ENCODE measurements at places on chromosomes 1 and 21.

- no peak for DNase-seq
Measured at GRCh38 chr21:36904093-36904666, 62.3 kb downstream of the HLCS start.

DNA sequence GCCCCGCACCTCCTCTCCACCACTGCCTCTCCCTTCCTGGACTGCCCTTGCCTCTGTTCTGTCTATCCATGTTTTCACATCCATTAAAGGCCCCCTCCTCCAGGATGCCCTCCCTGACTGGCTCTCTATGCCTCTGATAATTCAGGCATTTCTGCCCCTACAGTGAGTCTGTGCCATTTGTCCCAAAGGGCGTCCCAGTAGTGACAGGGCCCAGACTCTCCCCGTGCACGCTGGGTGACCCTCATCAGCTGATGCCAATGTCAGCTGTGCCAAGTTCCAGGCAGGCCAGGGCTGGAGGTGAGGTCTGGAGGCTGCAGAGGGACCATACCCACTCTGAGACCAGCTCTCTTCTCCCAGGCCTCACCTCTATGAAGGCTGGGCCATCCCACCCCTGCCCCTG, 3.2 kb upstream of the PLEKHG5 start:
- DNase-seq: no peak

GRCh38 chr1:192907545-192908243, 98.9 kb downstream of the RGS2 start:
- peak; percentile 3 for DNase-seq

- DNase-seq: no peak
Measured at GRCh38 chr1:162310337-162310736, 66.3 kb downstream of the SPATA46 start.

DNA sequence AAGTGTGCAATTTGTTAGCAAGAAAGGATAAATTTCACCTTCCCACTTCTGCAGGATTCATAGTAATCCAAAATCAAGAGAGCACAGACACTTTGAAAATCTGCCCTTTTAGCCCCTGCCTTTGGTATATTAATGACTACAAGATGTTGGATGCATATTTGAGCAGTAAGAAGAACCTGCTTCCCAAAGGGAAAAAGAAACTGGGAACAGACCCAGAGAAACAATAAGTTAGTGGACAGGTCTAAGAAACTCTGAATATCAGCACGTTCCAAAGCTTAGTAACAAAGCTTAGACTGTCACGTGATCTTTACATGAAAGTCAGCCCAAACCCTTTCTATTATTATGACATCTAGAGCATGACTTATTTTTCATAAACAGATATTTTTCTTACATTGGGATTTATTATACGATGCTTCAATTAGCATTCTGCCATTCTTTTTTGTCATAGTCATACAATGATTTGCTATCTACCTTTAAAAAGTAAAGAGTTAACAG, 390.9 kb upstream of the ADGRL2 start:
- no peak for DNase-seq

GRCh38 chr1:197199923-197200271, 53.4 kb upstream of the ASPM start:
- DNase-seq: no peak

DNA sequence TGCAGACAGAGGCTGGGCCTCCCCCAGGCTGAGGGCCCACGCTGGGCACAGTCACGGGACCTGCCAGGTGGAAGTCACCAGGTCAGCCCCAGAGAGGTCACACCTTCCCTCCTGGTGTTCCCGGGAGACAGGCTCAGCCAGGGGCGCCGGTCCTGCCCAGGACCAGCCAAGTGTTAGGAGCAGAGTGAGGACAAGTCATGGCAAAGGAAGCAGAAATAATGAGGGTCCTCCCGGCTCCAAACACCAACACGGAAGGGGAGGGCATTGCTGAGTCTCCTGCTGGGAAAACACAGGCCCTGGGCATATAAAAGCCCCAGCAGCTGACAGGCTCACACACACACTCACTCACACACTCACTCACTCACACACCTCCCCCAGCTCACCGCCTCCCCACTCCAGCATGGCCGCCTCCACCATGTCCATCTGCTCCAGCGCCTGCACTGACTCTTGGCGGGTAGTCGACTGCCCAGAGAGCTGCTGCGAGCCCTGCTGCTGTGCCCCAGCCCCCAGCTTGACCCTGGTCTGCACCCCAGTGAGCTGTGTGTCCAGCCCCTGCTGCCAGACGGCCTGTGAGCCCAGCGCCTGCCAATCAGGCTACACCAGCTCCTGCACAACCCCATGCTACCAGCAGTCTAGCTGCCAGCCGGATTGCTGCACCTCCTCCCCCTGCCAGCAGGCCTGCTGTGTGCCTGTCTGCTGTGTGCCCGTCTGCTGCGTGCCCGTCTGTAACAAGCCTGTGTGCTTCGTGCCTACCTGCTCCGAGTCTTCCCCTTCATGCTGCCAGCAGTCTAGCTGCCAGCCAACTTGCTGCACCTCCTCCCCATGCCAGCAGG, at the start of gene KRTAP10-10:
Gene KRTAP10-10 (plus strand): TSS at position 339 of the 833 bp plus-strand sequence. CDS start 62 bp downstream, at position 401.
- DNase-seq: no peak

GRCh38 chr1:84693005-84693404, 2.7 kb upstream of the SSX2IP start:
- DNase-seq: peak; percentile 47

GRCh38 chr1:2025491-2025981, 6.4 kb downstream of the GABRD start:
- no peak for DNase-seq

DNA sequence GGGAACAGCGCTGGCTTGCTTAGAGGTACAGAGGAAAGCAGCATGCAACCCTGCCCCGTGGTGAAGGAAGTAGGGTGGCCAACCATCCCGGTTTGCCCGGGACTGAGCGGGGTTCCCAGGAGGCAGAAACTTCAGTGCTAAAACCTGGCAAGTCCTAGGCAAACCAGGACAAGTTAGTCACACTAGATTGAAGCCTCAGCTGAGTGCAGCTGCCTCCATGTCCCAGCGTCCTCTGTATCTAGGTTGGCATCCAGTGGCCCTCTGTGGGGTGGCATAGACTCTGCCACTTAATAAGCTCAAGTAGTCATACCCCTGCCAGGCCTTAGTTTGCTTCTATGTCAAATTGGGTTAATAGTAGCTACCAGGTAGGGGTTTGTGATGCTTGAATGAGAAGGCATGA, 67.1 kb downstream of the ATP2B4 start:
- DNase-seq: no peak

DNA sequence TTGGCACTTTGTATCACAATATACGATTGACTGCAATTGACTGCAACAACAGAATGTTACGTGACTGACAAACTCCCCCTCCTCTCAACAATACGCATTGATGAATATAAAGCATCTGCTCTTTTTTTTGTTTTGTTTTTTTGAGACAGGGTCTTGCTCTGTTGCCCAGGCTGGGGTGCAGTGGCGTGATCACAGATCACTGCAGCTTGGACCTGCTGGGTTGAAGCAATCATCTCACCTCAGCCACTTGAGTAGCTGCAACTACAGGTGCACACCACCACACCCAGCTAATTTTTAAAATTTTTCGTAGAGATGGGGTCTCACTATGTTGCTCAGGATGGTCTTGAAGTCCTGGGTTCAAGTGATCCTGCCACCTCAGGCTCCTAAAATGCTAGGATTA, 21.3 kb upstream of the CEP85 start:
- no peak for DNase-seq

- no peak for DNase-seq
Measured at GRCh38 chr1:13731897-13732296, 31.9 kb downstream of the PRDM2 start.

DNA sequence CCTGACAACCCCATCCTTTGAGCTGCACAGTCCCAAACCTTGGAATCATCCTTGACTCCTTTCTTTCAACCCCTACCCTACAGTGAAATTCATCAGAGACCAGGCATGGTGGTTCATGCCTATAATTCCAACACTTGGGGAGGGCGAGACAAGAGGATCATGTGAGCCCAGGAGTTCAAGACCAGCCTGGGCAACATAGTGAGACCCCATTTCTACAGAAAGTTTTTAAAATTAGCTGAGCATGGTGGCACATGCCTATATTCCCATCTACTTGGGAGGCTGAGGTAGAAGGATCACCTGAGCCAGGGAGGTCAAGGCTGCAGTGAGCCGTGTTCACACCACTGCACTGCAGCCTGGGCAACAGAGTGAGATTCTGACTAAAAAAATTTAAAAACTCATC, 34.5 kb downstream of the RERE start:
- no peak for DNase-seq

DNA sequence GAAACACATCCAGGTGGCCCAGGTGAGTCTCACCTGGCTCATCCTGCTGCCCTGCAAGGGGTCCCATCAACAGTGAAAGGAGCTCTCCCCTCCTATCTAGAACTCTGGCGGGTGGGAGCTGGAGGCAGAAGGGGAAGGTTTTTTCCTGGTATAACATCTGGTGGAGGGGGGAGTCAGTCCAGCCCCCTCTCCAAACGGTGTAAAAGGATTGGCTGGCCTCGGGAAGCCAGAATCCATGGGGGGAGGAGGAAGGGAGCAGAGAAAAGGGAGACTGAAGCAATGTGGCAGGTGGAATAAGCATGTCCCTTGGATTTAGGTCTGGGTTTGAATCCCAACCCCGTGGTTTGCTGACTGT, 1.2 kb upstream of the CAMK2N1 start:
- no peak for DNase-seq

GRCh38 chr1:36092798-36093185, 4.1 kb downstream of the ADPRS start:
- no peak for DNase-seq

DNA sequence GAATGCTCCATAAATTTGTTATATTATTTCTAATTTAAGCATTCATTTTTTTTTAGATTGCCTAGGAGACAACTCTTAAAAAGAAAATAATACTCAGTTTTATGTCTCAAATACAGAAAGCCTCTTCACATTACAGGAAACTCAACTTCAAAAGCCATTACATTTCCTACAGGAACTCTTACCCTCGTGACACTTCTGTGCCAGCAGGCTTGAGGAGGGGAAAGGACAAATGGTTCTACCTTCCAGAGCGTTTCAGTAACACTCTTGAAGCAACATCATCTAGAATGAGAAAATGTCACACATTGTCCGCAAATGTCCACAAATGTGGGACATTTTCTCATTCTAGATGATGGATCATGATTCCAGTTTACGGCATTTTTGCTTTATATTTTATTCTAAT, 51.7 kb downstream of the PTPN14 start:
- no peak for DNase-seq

DNA sequence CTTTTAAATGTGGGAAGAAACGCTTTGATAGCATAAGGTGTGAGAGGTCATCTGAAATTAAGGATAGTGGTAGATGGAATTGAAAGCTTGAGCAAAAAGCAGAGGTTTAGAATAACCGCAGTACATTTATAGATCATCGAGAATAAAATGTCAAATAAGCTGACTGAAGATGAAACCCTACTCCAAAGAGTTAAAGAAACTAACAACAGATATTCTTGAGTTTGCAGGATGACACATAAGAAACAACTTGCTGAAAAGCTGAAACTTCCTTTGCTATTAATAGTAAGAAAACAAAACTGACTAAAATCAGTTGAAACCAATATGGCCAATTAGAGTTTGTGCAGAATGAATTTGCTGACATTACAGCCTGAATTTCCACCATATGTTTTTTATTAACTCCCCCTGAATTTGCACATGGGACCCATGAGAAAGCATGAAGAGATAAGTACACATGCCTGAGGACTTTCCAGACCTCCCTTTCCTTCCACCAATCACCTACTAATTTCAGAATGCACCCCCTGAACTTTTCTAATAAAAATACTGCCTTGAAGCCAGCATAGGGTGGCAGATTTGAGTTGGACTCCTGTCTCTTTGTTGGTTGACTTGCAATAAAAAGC, 1.7 kb upstream of the C1orf185 start:
- DNase-seq: no peak

- DNase-seq: no peak
Measured at GRCh38 chr21:28311411-28312190, 681.1 kb downstream of the LTN1 start.

GRCh38 chr1:234656944-234657654, 47.1 kb upstream of the IRF2BP2 start:
- peak; percentile 20 for DNase-seq

- DNase-seq: no peak
Measured at GRCh38 chr1:211639475-211640300, 35.7 kb downstream of the NEK2 start.

DNA sequence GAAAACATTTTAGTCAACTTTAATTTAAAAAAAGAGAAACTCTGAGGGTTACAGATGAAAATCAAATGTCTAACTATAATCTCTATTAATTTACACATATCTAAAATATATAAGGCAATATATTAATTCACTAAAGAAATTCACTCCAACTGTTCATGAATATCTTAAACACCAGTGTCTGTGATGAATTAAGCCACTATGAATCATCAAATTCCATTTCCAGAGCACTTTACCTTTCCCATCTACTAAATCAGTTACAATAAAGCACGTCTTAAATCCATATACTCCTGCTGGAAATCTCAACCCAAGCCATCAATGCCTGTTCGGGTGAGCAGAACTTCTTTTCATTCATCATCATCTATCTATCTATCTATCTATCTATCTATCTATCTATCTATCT, 4.3 kb downstream of the TAF5L start:
- DNase-seq: no peak

- no peak for DNase-seq
Measured at GRCh38 chr1:154129391-154129970, 25.4 kb downstream of the NUP210L start.

DNA sequence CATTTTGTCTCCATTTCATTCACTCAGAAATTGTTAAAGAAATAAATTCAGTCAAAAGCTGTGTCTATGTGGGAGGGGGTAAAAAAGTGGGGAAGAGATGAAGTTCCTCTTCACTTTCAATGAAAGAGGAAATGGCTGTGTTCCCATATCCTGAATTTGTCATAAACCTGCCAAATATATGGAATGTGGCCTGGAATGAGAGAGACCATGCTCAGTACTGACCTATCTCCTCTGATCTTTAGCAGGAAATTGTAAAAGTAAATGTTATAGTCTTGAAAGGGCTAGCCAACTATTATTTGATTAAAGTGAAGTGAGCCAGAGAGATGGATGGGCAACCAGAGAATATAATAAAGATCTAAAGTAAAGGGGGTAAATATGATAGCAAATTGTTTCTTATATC, 130.3 kb upstream of the C21orf91 start:
- no peak for DNase-seq

GRCh38 chr1:234570329-234571120, 39.5 kb downstream of the IRF2BP2 start:
- DNase-seq: no peak

Measured in CD4-positive, alpha-beta T cell treated with Interleukin-10 for 1 hour (primary cell).